M059J (cell line): ENCODE measurements at places on chromosomes 12 and 14. TPM values are rescaled to one million over a fixed set of nuclear protein-coding genes. Genes with fewer than 3 reads are reported as not detected.

ARMH4 gene
- total RNA-seq, result 0.91 and 3.0 TPM in 2 replicates

MMP14 gene
- total RNA-seq, result 251 and 313 TPM in 2 replicates

MYL2 gene
- not detected in 2 replicates for total RNA-seq

EPYC gene
- total RNA-seq, result 0.17 TPM in 1 of 2 replicates, not detected in the other

NEUROD4 gene
- not detected in 2 replicates for total RNA-seq

RPS6KL1 gene
- not detected in 2 replicates for total RNA-seq
